ENCODE measurements at places on chromosomes 7 and 10. TPM values are rescaled to one million over a fixed set of nuclear protein-coding genes. Genes with fewer than 3 reads are reported as not detected.

Gene KIAA1217
- total RNA-seq: 2.0 TPM

Gene SPAG6
- total RNA-seq: not detected

Gene SGCE
- 53.0 TPM for total RNA-seq

Gene CFAP43
- total RNA-seq: not detected

Gene ZNF736
- 8.9 TPM for total RNA-seq

Gene RPEL1
- total RNA-seq: not detected

Gene ECHDC3
- 7.4 TPM for total RNA-seq

Gene PDGFA
- total RNA-seq: 177 TPM

Gene SCRN1
- total RNA-seq: 90.2 TPM

Gene MSS51
- total RNA-seq: 1.9 TPM

Gene OR2A42
- total RNA-seq: not detected

Gene METTL27
- total RNA-seq: 2.4 TPM

Gene THSD7A
- 0.44 TPM for total RNA-seq
